ENCODE measurements at places on chromosomes 2 and 18. TPM values are rescaled to one million over a fixed set of nuclear protein-coding genes. Genes with fewer than 3 reads are reported as not detected.

MRPS9 gene
- 31.1 TPM for total RNA-seq

ATP6V1C2 gene
- 0.14 TPM for total RNA-seq

COBLL1 gene
- 3.9 TPM for total RNA-seq

EGR4 gene
- 0.31 TPM for total RNA-seq

THOC1 gene
- 17.3 TPM for total RNA-seq

ZNF385B gene
- total RNA-seq, result not detected

GCFC2 gene
- total RNA-seq, result 18.9 TPM

ARHGEF33 gene
- total RNA-seq, result 0.03 TPM

SLC8A1 gene
- total RNA-seq, result 0.40 TPM

YES1 gene
- total RNA-seq, result 21.1 TPM

ANKRD62 gene
- not detected for total RNA-seq

EFR3B gene
- total RNA-seq, result 14.7 TPM

RTKN gene
- 29.6 TPM for total RNA-seq

LYPD6B gene
- total RNA-seq, result 0.12 TPM

HAAO gene
- not detected for total RNA-seq

UPP2 gene
- not detected for total RNA-seq

CYS1 gene
- total RNA-seq, result 1.3 TPM

GCG gene
- not detected for total RNA-seq

EIPR1 gene
- 41.9 TPM for total RNA-seq

CRYGC gene
- not detected for total RNA-seq
